Spinal cord (tissue), 10 donors: ENCODE measurements at places on chromosomes 5 and 9. TPM values are rescaled to one million over a fixed set of nuclear protein-coding genes. Genes with fewer than 3 reads are reported as not detected.

The PDGFRB gene
- 53.0 TPM for total RNA-seq

The PCDHB9 gene
- 3.5 TPM for total RNA-seq

The PCDHB5 gene
- total RNA-seq, result 8.0 TPM

The SLC24A2 gene
- total RNA-seq, result 35.7 TPM

The PCDHGC4 gene
- 20.0 TPM for total RNA-seq

The SPATA31E1 gene
- total RNA-seq, result not detected

The CDH9 gene
- total RNA-seq, result 3.2 TPM

The GMCL2 gene
- total RNA-seq, result not detected

The RBM18 gene
- total RNA-seq, result 21.2 TPM

The LCN1 gene
- not detected for total RNA-seq

The SREK1IP1 gene
- total RNA-seq, result 21.7 TPM

The CCL21 gene
- total RNA-seq, result not detected

The GRIN3A gene
- 8.5 TPM for total RNA-seq

The C7 gene
- 95.1 TPM for total RNA-seq
